ENCODE measurements at places on chromosomes 16 and 17.

DNA sequence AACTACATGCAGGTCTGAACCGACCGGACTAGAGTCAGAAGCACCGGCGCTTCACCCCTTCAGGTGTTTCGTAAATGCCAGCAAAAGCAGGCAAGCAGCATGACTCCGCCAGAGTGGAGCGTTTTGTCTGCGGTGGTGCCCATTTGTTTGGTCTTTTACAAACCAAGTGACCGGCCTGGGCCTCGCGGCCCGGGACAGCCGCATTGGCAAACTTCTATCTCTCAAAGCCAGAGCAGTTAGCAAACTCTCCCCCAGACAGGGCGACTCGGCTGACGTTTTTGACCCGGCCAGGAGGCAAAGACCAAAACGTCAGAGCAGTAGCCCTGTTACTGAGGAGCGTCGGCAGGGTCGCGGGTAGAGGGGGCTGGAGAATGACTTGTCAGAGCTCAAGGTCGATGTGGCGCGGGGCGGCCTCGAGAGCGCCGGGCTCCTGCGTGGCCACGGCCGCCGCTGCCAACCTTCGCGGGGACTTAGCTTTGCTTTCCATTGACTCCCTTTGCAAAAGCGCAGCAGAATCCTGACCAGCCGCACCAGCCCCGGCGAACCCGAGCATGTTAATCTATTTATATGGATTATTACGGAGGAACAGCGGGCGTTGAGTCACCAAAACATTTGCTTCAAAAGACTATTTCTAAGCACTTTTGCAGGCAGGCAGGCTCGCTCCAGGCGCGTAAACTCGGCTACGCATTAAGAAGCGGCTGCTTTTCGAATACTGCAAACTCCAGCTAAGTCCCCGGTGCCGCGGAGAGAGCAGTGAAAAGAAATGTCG lies 763 bp upstream of the SOX9 start:
- DNase-seq, result no peak

DNA sequence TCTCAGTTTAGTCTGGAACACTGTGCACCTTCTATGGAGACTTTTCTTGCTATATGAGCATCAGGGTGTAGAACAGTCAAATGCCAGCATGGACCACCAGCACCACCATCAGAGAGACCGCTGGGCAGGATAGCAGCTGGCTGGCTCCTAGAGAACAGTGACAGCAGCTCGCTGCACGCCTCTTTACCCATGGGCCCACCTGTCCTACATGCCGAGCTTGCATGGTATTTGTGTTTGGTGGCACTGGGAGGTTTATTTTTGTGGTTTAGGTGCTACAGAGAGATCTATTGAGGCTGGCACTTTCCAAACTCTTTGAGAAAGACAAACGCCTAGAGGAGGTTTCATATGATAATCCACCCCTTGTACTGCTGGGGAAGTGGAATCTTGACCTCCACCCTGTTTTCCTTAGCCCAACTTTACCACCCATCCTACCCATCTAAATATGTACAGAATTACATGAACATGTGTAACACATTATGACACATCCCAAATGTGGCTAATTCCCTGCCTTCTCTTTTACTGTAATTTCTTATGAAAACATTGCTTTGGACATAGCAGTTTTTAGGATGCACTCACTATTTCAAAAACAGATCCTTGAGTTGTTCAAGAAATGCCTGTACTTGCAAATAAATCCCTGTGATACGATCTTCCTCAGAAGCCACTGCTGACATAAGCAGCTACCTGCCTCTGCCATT lies 46.3 kb downstream of the COG7 start:
- DNase-seq, result no peak

DNA sequence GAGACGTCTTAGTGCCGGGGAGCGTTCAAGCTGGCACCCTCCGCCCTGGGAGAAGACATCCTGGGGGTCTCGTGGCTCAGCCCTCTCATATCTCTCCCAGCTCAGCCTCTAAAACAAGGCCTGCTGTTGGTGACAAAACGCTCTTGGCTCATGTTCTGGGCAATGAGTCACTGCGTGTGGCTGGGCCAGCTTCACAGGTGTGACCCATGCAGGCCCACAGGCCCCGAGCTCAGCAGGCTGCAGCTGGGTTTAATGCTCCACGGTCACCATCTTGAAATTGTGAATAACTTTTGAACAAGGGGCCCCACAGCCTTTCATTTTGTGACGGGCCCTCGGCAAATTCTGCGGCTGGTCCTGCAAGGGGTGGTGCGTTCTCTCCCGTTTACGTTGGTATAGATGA lies 22.4 kb downstream of the GAA start:
- no peak for DNase-seq

DNA sequence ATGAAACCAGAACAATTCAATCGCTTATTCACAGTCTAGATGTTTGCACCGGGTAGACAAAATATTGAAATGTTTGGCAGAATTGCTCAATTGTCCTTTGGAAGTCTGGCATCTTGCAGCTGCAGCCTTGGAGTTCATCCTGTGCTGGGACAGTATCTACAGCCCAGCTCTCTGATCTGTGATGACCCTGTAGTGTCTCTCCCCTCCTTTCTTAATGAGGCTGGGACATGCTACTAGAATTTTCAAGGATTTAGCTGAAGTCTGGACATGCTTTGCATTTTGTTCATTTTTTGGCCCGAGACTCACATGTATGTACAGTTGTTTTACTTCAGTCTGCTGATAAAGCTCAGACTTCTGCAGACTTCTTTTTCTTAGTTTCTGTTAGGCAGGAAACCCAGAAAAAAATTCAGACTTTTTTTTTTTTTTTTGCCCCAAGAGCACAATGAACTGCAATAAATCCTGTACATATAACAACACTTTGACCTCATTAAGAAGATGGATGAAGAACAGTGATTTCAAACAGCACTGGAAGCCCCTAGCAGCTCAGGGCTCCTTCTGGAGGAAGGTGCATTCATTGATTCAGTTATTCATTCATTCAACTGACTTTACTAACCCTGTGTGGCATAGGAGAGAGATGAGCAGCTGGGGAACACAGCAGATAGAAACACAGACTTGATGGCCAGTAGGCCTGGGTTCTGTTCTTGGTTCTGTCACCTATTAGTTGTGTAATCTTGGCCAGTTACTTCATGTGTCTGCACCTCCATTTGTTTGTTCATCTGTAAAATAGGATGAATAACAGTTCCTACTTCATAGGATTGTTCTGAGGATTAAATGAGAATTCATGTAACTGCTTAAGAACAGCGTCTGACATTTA lies 210.0 kb downstream of the MAP2K4 start:
- no peak for DNase-seq

GRCh38 chr16:68445458-68445857 lies 2.9 kb downstream of the SMPD3 start:
- peak; percentile 44 for DNase-seq

DNA sequence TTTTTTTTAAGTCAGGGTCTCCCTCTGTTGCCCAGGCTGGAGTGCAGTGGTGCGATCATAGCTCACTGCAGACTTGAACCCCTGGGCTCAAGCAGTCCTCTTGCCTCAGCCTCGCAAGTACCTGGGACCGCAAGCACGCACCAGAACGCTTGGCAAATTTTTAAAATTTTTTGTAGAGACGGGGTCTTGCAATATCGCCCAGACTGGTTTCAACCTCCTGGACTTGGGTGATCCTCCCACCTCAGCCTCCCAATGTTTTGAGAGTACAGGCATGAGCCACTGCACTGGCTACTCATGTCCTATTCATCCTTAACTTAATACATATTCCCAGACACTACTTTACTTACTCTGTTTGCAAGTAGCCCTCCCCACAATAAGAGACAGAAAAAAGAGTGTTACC lies 16.3 kb upstream of the RBL2 start:
- DNase-seq, result no peak

DNA sequence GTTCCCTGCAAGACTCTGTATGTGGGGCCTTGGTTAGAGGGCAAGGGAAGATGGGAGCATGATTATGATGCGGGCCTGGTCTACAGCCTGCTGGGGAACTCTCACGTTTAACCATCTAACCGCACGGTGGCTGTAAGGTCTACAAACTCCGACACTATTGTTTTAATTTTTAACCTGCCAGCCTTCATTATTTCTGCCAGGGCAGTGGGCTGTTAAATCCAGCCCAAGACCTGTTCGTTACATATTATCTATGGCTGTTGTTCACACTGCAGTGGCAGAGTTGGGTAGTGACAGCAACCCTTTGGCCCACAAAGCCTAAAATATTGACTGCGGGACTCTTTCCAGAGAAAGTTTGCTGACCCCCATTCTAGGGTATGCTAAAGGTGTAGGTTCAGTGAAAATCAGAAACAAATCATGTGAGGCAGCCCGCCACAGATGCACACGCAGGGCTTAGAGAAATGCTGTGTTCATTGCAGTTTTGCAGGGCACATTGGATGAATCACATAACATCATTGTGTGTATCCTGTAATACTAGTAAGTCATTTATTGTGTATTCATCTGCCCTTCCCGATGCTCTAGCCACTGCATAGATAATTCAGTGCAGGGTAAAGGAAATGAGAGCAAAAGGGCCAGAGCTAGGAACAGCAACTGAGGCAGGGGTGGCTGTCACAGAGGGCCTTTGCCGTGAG lies 14.3 kb downstream of the SNX29 start:
- no peak for DNase-seq

DNA sequence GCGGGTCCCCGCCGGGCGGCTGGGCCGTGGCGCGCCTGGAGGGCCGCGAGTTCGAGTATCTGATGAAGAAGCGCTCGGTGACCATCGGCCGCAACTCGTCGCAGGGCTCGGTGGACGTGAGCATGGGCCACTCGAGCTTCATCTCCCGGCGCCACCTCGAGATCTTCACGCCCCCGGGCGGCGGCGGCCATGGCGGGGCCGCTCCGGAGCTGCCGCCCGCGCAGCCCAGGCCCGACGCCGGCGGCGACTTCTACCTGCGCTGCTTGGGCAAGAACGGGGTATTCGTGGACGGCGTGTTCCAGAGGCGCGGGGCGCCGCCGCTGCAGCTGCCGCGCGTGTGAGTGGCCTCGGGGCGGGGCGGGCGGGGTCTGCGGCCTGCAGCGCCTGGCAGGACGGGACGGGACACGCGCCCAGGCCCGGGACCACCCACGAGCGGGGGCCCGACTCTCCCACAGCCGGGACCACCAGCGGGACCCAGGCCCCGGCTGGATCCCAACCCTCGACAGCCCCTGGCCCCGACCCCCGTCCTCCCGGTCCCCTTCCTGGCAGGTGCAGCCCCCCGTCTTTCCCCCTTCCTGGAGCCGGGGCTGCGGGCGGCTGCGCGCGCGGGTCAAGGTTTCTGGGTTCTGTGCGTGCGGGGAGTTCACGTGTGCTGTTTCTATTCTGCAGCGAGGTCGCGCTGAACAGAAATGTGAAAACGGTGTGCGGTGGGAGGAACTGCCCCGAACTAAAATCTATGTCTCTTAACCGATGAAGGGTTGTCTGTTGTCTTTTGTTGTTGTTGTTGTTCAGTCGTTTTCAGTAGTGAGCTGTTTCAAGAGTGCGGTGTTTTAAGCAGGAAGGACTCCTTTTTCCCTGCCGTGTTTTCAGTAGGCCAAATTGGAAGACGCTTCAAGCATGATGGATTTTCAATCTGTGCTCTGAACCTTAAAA lies 705 bp downstream of the FOXK2 start:
- no peak for DNase-seq

DNA sequence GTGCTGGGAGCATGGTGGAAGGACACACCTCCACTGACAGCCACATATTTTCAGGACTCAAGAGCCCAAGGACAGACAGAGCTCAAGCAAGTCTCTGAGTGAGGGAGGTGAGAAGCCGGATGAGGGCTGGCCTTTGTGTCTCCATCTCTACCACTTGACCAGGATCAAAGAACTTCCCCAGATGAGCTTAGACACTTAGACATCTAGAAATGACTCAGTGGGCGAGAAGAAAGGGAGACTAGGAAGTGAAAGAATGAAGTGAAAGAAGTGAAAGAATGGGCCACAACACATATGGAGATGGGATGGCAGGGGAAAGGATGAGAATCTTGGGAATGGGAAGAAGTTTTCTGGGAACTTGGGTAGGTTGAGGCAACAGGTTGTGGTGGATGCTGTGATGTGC lies 274.9 kb upstream of the CCL2 start:
- no peak for DNase-seq

GRCh38 chr16:66036184-66036583 lies 330.3 kb upstream of the CDH5 start:
- DNase-seq, result peak; percentile 97

GRCh38 chr16:76943921-76944320 lies 247.1 kb upstream of the MON1B start:
- no peak for DNase-seq

- peak; percentile 92 for DNase-seq
These were observed 761 bp upstream of the NBR1 start for GRCh38 chr17:43170140-43170765.

GRCh38 chr17:17468217-17469010 lies 8.4 kb upstream of the MED9 start:
- DNase-seq, result no peak

GRCh38 chr16:89711601-89712273 lies 9.0 kb downstream of the VPS9D1 start:
- peak; percentile 65 for DNase-seq

DNA sequence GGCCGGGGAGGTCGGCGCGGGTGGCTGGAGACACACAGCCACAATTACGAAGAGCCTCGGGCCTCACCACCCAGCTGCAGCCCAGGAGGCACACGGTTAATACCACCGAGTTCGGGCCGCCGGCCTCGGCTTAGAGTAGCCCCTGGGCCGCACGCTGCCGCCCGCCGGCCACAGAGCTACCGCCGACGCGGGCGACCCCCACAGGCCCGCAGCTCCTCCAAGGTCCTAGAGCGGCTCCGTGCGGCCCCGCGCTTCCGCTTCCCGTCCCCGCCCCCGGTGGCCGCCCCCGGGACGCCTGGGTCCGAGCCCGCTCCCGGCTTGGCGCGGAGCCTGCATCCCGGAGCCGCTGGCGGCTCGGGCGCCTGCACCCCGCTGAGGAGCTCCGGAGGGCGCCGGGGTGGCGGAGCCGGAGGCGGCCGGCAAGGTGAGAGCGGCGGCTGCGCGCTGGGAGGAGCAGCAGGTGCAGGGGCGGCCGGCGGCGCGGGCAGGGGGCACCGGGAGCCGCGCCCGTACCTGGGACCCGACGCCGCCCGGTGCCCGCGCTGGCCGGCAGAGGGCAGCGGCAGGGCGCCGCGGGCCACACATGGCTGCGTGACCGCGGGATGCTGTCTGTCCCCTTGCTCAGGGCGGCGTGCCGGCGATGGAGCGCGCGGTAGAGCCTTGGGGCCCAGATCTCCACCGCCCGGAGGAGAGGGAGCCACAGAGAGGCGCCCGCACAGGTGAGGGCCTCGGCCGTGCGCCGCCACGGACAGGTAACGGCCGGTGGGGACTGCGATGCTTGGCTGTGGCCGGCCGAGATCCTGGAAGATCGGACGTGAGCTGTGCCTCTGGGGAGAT lies at the start of gene ZNF48:
Gene ZNF48 (plus strand): TSS at position 266 of the 837 bp plus-strand sequence. CDS start 375 bp downstream, at position 641.
- no peak for DNase-seq

- DNase-seq, result no peak
These were observed 7.0 kb downstream of the CBFA2T3 start for GRCh38 chr16:88970050-88970449.

GRCh38 chr16:86956437-86956836 lies 360.8 kb downstream of the C16orf95 start:
- no peak for DNase-seq

GRCh38 chr17:7043182-7043496 lies 753 bp downstream of the SLC16A11 start:
- DNase-seq, result no peak

- no peak for DNase-seq
These were observed 11.7 kb downstream of the ABCC1 start for GRCh38 chr16:15961060-15961511.

GRCh38 chr17:21090902-21091618 lies 35.7 kb upstream of the DHRS7B start:
- DNase-seq, result no peak

All from kidney capillary endothelial cell (primary cell).